ENCODE measurements at places on chromosomes 3 and 15. TPM values are rescaled to one million over a fixed set of nuclear protein-coding genes. Genes with fewer than 3 reads are reported as not detected.

Gene ASB14
- total RNA-seq = 5.8 TPM

Gene DUOXA1
- total RNA-seq = 0.73 TPM

Gene RPP25
- total RNA-seq = 1.8 TPM

Gene EIF4E3
- total RNA-seq = 54.7 TPM

Gene AADACL2
- not detected for total RNA-seq

Gene HHLA2
- total RNA-seq = not detected

Gene CLSTN2
- 3.9 TPM for total RNA-seq

Gene TMEM207
- not detected for total RNA-seq

Gene SH3GL3
- not detected for total RNA-seq

Gene SLC22A14
- 0.24 TPM for total RNA-seq

Gene WDR72
- total RNA-seq = not detected

Gene FRMD5
- 69.1 TPM for total RNA-seq

Gene GRAMD1C
- total RNA-seq = 0.70 TPM

Gene UROC1
- not detected for total RNA-seq

Gene DOCK3
- total RNA-seq = 6.1 TPM

Gene RFX7
- 10.1 TPM for total RNA-seq

Gene CLDN11
- total RNA-seq = 2.9 TPM

Gene TEX55
- total RNA-seq = not detected

Gene MANF
- total RNA-seq = 77.6 TPM

Gene FBXL2
- total RNA-seq = 3.6 TPM

Gene GREM1
- 0.59 TPM for total RNA-seq

Gene INKA1
- total RNA-seq = 1.9 TPM

Gene CHRNA5
- total RNA-seq = 2.0 TPM

Gene CFAP92
- 0.27 TPM for total RNA-seq

Gene GMPS
- 27.7 TPM for total RNA-seq

Gene SOX14
- total RNA-seq = not detected

Gene SLC28A2
- total RNA-seq = not detected

Gene TLR9
- total RNA-seq = 0.16 TPM

Gene CPLX3
- 0.67 TPM for total RNA-seq

Gene CPA3
- 1.9 TPM for total RNA-seq

Gene ADAMTS17
- total RNA-seq = 0.67 TPM

Gene PPP2R3A
- 82.8 TPM for total RNA-seq

Gene STRA6
- total RNA-seq = 0.13 TPM

Gene SLC9A9
- total RNA-seq = 3.6 TPM

Gene GHSR
- not detected for total RNA-seq

Gene GOLGA6L7
- not detected for total RNA-seq

Gene FANCI
- 2.4 TPM for total RNA-seq

Gene KCNMB3
- 1.9 TPM for total RNA-seq

Gene EIF5A2
- total RNA-seq = 9.9 TPM

Gene SERPINI2
- total RNA-seq = 0.46 TPM

Gene SENP8
- total RNA-seq = 4.2 TPM

Gene CTXN2
- total RNA-seq = not detected

Gene PYGO1
- 3.1 TPM for total RNA-seq

Gene AGTR1
- 0.67 TPM for total RNA-seq

Gene CAMK1
- total RNA-seq = 10.0 TPM

Gene LRTM1
- total RNA-seq = not detected

Gene CCRL2
- 1.3 TPM for total RNA-seq

Gene GPR87
- not detected for total RNA-seq

Gene SLC28A1
- total RNA-seq = 0.83 TPM

Gene HTR3E
- total RNA-seq = not detected

Gene RLBP1
- not detected for total RNA-seq

Data from cardiac septum (tissue), 1 donor.